GM06990 (cell line): ENCODE measurements at places on chromosomes 12 and 14.

GRCh38 chr14:70999117-70999516, 91.9 kb downstream of the PCNX1 start:
- no peak for DNase-seq

DNA sequence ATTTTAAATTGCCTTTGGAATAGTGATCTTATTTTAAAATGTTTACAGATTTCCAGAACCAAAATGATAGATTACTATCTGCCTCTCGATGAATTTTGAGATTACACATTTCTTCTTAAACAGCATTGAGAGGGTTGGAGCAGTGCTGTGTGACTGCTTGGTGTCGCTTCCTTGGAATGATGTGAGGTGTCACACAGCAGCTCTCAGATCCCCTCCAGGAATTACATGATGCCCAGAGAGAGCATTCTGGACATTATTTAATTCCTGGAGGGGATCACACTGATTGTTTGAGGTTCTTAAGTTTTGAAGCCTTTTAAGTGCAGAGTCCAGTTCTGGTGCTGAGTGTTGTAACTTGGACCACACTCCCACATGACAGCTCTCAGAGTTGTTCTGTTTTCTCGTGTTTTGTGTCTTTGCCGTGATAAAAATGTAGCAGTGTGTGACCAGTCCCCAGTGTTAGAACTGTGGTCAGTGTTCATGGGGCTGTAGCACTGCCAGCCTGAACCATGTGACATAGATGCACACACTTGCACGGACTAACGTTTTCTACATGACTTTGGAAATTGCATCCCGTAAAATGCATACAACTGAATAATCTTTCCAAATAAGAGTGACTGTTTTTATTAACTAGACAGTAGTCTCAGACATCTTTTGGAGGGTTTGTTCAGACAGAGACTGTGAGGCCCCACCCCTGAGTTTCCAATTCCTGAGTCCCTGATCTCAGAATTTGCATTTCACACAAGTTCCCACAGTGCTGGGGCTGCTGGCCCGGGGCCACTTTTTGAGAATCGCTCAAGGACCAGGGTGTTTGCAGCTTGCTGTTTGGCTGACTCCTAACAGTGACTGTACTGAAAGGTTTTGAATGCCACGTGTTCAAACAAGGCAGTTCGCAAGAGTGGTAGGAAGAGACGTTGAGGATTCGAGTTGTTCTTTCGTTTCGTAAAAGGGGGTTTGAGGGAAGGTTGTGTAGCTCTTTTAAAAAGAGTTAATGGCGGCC, 26.0 kb downstream of the XRCC3 start:
- no peak for DNase-seq

DNA sequence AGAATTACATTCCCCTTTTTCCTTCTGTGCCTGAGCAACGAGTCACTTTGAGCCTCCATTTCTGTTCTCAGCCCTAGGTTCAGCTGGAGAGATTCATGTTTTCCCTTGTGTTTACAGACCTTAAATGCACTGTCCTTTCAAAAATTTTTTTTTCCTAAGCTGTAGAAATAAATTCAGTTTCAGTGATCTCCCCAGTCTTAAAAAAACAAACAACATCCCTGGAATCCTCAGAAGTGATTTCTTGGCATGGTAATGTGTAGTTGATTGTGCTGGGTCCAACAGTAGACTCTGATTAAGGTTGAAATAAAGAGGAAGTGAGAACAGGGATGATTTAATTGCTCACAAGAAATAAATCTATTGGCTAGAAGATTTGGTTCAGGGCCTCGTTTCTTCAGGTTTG, 89.3 kb downstream of the NTN4 start:
- DNase-seq, result no peak

DNA sequence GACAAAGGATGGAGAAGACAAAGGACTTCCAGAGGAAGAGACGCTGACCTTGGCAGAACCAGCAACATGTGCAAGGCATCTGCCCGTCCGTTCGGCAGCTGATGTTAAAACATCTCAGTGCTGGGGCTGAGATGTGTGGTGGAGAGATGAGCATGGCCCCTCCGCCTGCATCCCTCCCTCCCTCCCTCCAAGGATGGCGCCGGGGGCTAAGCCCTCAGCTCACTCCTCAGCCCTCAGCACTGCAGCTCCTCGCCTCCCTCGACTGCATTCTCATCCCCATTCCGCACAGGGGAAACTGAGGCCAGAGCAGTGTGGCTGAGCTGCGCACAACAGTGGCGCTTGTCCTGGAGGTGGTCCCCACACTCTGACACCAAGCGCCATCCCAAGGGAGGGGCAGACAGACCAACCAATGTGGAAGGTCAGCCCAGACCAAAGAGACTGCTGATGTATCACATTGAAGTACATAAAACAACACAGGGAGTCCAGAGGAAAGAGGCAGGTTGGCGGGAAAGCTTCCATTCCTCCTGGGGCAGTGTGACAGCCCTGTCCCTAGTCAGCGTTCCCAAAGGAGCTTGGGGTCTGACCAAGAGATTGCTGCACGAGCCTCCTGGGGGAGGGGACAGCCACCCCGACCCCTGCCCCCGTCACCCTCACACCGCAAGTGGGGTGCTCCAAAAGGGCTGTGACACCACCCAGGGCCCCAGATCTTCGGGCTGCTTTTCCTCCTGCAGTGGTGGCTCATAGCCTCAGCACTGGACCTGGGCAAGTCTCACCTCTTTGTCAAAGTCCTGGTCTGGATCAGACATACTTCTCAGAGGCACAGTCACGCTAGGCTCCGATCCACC, 15.1 kb downstream of the AMN start:
- no peak for DNase-seq

GRCh38 chr14:21505012-21505553, 6.1 kb downstream of the METTL3 start:
- peak; percentile 34 for DNase-seq
